ENCODE measurements at places on chromosomes 1 and 21. TPM values are rescaled to one million over a fixed set of nuclear protein-coding genes. Genes with fewer than 3 reads are reported as not detected.

Gene KRTAP19-1
- total RNA-seq: not detected

Gene OR2L5
- total RNA-seq: not detected

Gene OR2AK2
- not detected for total RNA-seq

Gene DNAJC6
- total RNA-seq: 5.6 TPM

Gene LEPR
- 32.1 TPM for total RNA-seq

Gene FCER1A
- 1.7 TPM for total RNA-seq

Gene TEDDM1
- not detected for total RNA-seq
